Stimulated activated CD4-positive, alpha-beta T cell treated with anti-CD3 and anti-CD28 coated beads, Interleukin-1b, Interleukin-23, amount 100 ng/mL, for 48 hours (primary cell): ENCODE measurements at places on chromosomes 7 and 10.
A peak's percentile ranks its signal among the peaks of the same experiment; 100 is the strongest.

- DNase-seq, result no peak
Measured at GRCh38 chr10:114607358-114607998, 50.6 kb downstream of the ABLIM1 start.

GRCh38 chr7:142338633-142339501 lies 81.0 kb upstream of the PRSS58 start:
- peak; percentile 40 for DNase-seq

- DNase-seq, result no peak
Measured at GRCh38 chr10:96665306-96665705, 55.0 kb downstream of the PIK3AP1 start.

DNA sequence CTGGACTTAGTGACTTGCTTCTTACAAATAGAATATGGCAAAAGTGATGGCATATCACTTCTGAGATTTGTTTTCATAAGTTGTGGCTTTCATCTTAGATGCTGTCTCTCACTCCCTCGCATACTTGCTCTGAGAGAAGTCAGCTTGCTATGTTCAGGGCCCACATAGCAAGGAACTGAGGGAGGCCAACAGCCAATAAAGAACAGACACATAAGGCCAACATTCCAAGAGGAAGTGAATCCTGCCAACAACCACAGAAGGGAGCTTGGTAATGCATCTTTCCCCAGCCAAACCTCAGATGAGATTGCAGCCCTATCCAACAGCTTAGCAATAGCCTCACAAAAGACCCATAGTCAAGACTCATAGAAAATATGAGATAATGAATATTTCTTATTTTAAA lies 39.2 kb upstream of the DMTF1 start:
- no peak for DNase-seq

DNA sequence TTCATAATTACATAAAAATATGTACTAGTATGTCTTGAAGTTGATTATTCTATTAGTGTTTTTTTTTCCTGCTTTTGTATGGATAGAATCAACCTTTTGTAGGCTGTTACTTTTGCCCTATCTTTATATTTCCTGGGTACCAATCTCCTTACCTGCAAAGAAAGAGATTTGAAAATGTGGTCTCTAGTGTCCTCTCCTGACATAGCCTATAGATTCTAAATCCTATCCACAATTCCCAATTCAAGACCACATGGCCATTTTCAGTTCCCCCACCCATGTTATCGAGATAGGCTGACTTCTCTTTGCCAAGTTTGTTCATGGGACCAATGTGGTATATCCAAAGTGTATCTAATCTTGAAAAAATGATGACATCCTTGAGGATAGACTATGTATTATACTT lies 269.4 kb upstream of the SEMA3D start:
- DNase-seq, result no peak

GRCh38 chr7:135508883-135509588 lies 866 bp downstream of the CNOT4 start:
- DNase-seq, result peak; percentile 22

GRCh38 chr10:78972947-78973900 lies 95.5 kb upstream of the ZMIZ1 start:
- peak; percentile 73 for DNase-seq

DNA sequence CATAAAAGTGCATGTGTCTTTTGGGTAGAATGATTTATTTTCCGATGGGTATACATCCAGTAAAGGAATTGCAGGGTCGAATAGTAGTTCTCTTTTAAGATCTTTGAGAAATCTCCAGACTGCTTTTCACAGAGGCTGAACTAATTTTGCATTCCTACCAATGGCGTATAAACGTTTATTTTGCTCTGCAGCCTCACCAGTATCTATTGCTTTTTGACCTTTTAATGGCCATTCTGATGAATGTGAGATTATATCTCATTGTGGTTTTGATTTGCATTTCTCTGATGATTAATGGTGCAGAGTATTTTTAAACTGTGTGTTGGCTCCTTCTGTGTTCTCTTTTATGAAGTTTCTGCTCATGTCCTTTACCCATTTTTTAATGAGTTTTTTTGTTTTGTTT lies 1020.1 kb downstream of the NXPH1 start:
- DNase-seq, result no peak

- no peak for DNase-seq
Measured at GRCh38 chr10:69819716-69820506, 18.2 kb downstream of the COL13A1 start.

DNA sequence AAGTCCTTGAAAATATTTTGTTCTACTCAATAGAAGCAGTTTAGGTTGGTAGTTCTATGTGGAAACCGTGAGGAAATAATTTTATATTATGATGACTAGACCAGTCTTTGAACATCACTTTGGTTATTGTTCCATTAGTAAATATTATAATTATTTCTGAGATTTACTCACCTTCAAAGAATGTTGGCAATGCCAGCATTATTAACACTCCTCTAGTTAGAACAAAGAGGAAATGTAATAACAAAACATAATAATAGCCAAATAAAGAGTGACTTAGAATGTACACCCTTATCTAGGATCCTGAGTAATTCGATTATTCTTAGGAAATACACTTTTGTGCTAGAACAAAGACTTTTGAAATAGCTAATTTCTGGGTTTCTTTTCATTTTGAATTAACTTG lies 121.1 kb downstream of the CFTR start:
- DNase-seq, result no peak

GRCh38 chr7:127251465-127252376 lies 1.0 kb downstream of the GRM8 start:
- no peak for DNase-seq

GRCh38 chr7:114312649-114313048 lies 102.0 kb upstream of the FOXP2 start:
- no peak for DNase-seq

DNA sequence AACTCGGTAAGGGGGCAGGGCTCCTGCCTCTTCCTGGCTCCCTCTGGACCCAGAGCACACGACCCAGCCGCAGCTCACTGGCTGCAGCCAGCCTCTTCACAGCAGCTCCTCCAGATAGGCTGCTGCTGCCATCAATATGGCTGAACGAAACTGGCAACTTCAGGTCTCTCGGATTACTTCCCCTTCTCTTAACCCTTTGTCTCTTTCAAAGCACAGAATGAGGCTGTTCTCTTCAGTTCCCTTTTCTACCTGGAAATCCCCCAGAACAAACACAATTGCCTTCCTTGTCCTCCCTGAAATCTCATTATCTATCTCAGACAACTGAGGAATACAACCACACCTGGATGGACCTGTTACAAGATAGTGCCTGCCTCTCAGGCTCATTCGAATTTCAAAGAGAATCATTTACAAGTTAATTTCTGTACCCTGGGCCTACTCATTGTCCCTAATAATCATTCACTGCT lies 193.4 kb upstream of the MBL2 start:
- no peak for DNase-seq

- DNase-seq, result peak; percentile 24
Measured at GRCh38 chr10:119351189-119351588, 143.8 kb downstream of the GRK5 start.

DNA sequence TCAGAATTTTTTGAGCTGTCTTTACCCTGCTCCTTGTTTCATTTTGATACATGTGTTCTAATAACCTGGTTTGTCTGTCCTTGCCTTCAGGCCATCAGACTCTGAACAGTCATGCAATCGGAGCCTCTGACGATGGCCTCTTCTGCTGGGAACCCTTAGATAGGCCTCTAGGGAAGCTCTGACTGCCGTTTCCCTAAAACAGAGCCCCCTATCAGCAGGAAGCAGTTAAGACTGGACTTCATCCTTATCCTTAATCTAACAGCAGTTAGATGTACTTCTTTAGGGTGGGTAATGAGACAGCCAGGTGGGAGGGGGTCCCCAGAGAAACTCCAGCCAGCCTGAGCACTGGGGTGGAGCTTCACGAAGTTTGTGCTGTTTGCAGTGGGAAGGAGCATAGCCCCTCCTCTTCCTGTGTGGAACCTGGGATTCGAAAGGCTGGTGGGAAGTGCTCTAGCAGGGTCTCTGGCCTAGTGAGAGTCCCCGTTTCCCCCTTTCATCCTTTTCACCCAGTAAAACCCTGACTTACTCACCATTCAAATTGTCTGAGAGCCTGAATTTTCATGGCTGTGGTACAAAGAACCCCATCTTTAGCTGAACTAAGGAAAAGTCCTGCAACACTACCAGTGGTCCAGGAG lies 28.4 kb upstream of the SORCS3 start:
- DNase-seq, result no peak

DNA sequence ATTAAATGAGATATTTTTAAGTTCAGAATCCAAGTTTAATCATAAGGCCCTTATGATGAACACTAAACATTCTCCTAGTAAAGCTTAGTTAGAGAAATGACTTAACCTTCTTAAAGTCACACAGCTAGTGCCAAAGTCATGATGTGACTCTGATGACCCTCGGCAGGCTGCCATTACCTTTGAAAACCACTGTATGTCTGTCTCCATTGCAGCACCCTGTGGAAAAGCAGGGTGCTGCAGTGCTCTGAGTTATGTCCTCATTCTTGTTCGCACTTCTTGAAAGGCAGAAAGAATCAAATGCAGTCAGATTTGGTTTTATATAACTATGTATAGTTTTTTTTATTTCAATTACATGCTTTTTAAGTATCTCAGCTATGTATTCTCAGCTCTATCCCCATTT lies 105.0 kb downstream of the PHTF2 start:
- peak; percentile 15 for DNase-seq

DNA sequence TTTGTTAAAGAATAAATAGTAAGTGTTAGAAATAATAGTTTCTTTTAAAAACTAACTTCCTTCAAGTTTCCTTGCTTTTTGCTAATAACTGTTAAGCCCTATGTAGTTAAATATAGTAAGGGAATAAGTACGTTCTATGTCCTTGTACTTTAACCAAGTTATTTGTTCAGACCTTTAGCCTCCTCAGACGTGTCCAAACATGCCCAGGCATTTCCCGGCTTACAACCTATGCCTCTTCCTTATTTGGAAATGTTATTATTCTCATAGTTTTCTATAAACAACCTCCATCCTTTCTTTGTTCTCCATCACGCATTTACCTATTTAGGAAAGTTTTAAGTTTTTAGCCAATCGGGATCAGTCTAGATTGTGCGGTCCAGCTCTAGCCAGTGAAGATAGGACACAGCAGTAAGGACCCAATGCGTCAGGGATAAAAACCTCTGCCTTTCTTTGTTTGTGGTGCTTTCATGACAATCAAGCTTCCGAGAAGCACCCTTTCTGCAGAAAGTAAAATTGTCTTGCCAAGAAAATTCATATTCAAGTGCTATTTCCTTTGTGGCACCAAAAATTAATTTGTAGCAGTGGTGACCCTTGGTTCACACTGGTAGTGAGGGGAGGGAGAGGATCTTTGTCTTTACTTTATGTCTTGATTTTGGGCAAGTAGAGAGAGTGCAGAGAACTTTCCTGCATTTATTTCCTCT lies 851.3 kb upstream of the POM121L12 start:
- no peak for DNase-seq

GRCh38 chr7:37482505-37482904 lies 33.8 kb upstream of the ELMO1 start:
- DNase-seq, result no peak
